RCC 7860 (cell line): ENCODE measurements at places on chromosomes 12 and 14.

GRCh38 chr12:24854017-24854416 lies 94.9 kb downstream of the BCAT1 start:
- no peak for DNase-seq

DNA sequence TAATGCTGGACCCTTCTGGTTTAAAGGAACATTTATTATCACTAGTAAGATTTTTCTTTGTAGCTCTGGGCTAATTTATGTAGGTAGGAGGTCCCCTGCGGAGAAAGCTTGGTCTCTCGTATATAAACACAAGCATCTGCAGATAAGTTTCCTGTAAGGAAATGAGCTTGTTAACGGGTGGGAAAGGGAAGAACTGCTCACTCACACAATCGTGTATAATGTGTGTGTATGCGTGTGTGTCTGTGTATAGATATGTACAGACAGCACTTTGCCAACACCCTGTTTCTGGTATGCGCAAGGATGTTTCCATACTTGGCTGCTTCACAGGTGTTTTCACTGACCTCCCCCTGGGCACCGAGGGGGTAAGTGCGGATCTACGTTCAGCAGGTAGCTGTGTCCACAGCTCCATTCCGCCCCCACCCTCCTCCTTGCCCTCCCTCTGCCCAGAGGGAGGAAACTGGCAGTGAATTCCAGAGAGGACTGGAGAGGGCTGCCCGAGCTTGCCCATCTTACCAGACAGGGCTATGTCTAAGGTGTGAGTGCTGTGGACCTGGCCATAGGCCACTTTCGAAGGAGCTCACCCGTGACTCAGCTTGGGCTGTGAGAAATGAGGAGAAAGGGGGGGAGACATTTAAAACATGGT lies 65.2 kb downstream of the NINJ2 start:
- DNase-seq, result no peak

DNA sequence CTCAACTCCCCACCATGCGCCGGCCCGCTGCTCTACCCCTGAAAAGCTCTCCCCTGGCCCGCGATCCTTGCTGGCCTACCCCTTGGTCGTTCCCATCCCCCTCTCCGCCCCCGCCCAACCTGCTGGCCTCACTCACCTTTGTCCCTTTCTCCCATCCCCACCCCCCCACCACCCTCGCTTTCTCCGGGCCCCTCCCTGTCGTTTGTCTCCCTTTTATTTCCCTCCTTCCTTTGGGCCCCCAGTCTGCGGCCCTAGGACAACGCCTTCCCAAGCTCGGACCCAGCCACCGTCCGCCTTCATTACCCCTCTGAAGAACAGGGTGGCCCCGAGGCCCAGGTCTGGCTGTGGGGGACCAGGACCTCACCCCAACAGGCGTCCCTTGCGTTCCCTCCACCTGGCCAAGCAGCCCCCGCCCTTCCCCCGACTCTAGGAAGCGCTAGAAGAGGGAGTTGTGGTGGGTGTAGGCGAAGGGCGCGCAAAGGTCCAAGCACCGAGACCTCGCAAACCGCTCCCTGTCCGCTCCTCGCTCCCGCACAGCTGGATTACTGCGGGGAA lies 6.9 kb upstream of the SLC7A7 start:
- DNase-seq, result no peak

DNA sequence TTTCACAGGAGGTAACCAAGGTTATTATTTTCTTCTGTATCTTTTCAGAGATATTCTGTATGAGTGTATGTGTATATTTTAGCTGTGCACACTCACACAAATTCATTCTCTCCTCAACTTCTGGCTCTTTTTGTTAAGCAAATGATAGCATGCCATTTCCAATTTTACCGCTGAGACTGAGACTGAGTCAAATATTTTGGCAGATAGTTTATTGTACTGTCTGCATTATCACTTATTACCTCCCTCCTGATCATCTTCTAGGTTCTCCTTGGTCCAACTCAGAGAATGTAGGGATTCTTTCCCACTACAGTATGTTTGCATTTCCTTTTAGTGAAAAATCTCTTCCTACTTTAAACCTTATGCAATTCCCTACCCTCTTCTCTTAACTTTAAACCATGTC lies 33.3 kb downstream of the DACT1 start:
- DNase-seq, result no peak

DNA sequence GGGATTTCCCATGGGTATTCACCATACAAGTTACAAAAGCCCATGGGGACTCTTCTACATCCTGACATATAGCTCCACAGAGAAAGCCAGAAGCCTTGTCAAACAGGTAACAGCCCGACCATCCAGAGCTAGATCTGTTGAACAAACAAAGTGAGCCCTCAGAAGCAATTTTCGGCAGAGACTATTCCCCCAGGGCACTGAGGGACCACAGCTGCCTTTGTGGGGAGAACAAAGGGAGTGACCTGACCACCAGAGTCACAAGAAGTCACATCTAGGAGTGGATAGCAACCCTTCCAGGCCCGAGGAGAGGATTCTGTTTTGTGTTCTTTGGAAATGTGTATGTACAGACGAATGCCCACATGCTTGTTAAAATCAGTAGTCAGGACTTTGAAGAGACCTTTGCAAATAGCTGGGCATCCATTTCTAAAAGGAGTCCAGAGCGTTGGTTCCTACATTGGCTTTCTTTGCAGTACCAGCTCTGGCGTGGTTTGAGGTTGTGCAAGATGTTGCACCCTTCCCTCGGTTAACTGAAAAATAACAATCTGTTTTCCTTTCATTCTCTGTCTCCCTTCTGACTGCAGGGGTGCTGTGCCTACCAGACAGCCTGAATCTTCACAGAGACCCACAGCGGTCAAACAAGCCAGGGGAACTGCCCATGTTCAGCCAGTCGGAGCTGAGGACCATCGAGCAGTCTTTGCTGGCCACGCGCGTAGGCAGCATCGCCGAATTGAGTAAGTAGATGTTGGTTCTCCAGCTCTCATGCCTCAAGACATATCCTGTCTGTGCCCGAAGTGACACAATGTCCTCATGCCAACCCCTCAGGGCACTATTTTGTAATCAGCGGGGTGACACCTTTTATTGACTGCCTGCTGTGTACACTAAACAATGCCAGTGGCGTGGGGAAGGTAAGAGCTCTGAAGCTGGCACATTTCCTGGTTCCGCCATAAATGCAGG lies 165.4 kb upstream of the PWP1 start:
- no peak for DNase-seq

- DNase-seq, result no peak
Observed at GRCh38 chr12:77122661-77123060, 57.3 kb upstream of the E2F7 start.

DNA sequence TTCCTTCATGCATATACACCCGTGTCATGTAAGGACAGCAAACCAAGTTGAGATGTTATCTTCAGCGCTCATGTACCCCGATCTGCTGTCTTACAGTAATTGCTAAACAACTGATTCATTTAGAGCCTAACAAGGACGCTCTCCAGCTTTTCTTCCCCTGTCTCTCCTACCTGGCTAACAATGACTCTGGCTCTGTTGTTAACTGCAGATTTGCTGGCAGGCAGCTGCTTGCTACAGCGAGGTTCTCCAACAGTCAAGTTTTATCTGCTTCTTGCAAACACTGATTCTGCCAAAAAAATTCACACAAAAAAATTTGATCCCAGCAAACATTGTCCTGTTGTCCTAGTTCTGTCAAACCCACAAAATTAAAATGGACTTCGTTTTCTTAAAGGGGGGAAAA lies 101.6 kb downstream of the OTX2 start:
- DNase-seq, result no peak

DNA sequence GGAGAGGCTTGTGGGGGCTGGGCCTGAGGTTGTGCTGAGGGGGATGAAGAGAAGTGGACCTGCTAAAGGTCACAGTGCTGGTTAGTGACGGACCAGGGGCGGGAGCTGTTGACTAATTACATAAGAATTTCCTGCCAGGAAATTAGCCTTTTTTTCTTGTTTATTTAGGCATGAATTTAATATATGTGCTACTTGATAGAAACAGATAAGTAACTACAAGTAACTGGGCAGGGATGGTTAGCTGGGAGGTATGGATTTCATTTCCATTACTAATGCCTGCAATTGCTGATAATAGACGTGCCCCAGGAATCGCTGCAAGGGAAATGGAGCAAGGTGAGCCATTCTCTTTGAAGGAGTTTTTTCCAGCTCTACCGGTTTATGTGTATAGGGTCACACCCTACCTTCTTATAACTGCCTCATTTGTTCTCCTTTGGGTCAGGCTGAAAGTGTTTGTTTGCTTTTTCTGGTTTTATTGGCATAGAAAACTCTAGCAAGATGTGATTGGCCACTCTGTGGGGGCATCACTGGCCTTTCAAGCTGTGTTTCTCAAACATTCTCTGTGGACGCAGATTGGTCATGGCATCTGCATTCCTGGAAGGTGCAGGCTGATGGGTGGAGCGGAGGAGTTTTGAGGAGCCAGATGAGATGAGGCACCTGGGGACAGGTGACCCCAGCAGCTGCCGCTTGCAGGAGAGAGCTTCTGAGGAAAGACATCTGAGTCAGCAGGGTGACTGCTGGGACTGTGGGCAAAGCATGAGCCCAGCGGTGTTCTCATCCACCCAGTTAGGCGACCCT lies 19.0 kb upstream of the GPRC5A start:
- peak; percentile 82 for DNase-seq

DNA sequence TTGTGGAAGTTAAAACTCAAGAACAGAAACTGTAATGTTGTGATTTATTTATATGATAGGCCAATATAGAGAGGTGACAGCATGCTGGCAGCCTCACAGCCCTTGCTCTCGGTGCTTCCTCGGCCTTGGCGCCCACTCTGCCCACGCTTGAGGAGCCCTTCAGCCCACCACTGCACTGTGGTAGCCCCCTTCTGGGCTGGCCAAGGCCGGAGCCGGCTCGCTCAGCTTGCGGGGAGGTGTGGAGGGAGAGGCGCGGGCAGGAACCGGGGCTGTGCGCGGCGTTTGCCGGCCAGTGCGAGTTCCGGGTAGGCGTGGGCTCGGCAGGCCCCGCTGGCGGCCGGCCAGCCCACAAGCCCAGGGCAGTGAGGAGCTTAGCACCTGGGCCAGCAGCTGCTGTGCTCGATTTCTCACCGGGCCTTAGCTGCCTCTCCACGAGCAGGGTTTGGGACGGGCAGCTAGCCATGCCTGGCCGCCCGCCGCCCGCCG lies 65.8 kb upstream of the SLC8A3 start:
- DNase-seq, result no peak

DNA sequence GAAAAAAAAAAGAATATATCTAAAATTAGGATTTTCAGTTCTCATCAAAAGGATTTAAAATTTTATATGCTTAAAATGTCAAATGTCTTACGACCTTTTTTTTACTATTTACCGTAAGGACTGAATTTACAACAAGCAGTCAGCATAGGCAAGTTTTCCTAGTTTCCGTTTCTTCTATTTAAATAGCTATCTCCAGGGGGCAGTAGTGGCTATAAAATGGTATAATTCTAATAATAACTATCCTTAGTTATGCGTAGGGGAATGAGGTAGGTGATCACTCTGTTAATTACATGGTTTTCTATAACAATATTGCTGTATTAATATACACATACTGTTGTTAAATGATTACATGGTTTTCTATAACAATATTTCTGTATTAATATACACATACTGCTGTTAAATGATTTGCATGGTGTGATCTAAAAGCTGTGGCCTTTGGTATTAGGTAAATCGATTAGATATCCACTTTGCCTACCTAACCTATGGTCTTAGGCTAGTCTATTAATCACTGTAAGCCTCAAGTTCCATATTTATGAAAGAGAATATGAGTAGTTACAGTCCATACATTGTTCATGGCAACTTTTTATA lies 217.7 kb upstream of the PDZRN4 start:
- no peak for DNase-seq

- no peak for DNase-seq
Observed at GRCh38 chr12:128586451-128587029, 237.2 kb downstream of the SLC15A4 start.

GRCh38 chr12:97752129-97752528 lies 289.5 kb downstream of the RMST start:
- DNase-seq, result no peak

GRCh38 chr12:93177208-93178153 lies 200.2 kb upstream of the NUDT4 start:
- no peak for DNase-seq

DNA sequence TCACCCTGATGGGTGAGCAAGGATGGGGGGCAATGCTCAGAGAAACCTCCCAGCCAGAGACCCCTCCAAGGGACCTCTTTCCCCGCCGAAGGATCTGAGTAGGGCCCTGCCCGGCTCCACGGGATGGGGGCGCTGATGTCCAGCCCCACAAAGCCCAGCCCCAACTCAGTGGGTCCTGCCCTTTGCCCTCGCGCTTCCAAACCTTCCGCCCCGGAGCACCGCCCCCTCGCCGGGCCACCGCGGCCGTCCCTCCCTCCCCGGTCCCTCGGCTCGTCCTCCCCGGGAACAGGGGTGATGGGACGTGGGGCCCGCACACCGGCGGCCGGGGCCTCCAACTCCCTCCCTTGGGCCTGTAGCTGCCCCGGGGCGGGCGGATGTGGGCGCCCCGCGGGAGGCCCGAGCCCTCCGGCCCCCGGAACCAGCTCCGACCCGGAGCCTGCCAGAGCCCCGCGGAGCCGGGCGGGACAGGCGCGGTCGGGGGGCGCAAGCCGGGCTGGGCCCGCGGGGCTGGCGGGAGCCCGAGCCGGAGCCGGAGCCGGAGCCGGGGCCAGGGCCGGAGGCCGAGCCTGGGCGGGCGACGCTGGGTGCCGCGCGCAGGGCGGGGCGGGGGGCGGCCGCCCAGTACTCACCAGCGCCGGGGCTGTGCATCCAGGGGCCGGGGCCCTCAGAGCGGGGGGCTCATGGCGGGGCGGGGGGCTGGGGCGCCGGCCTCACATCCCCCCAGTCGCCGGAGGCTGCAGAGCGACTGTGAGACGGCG lies 386 bp downstream of the HDAC7 start:
- no peak for DNase-seq

- DNase-seq, result no peak
Observed at GRCh38 chr12:115922952-115923564, 354.4 kb downstream of the MED13L start.

GRCh38 chr14:66315548-66315947 lies 170.6 kb upstream of the CCDC196 start:
- DNase-seq, result no peak

DNA sequence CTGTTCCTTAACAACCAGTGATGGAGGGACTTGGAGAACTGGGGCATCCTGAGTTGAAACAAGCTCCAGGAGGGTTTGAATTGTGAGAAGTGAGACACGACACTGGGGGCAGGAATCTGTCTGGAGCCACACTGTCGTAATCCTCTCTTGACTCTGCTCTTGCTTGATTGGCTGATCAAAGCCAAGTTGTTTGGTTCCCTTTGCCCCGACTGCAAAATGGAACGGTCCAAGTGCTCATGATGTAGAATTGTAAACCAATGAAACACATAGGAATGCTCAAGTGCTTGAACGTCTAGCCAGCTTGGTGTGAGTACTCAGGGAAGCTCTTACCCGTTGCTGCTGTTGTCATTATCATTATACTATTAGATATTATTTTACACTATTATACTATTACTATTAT lies 98.1 kb downstream of the TMEM132C start:
- no peak for DNase-seq

GRCh38 chr14:92678766-92679165 lies 69.7 kb downstream of the LGMN start:
- DNase-seq, result no peak
